ENCODE measurements at places on chromosomes 7 and 10. TPM values are rescaled to one million over a fixed set of nuclear protein-coding genes. Genes with fewer than 3 reads are reported as not detected.

CPVL gene
- polyA plus RNA-seq: 51.7 TPM

- no peak for DNase-seq
Observed at GRCh38 chr7:101985057-101985902, 167.9 kb downstream of the CUX1 start.

GNAT3 gene
- 0.13 TPM for polyA plus RNA-seq

DNA sequence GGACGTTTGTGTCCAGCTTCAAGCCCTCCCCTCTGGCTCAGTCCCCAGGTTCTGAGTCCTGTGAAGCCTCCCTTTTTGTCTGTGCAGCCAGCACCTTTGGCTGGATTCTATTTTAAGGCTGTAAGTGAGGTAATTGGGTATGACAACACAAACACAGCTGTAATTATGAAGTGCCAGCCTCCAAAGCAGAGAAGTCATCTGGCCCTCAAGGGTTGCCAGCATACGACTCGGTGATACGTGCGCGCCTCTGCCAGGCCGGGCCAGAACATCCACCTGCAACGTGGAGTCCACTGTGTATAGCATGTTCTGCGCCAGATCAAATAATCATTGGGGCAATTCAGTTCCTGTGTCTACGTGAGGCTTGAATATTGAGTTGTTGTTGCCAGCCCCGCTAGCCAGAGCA is 6.7 kb upstream of the FAM180A start:
- no peak for DNase-seq

- DNase-seq: no peak
Observed at GRCh38 chr7:36400606-36401005, 10.9 kb downstream of the ANLN start.

ACTL6B gene
- not detected for polyA plus RNA-seq

DNA sequence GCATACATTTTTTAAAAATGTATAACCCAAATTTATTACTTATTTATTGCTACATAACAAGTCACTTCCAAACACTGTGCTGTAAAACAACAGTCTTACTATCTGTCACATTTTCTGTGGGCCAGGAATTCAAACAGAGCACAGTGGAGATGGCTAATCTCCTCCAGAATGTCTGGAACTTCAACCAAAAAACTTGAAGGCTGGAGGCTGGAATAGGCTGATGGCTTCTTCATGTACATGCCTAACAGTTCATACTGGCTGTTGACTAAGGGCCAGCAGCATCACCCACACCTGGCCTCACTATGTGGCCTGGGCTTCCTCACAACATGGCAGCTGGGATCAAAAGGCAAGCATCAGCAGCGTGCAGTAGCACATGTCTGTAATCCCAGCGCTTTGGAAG is 92.4 kb upstream of the KMT2E start:
- no peak for DNase-seq

DNA sequence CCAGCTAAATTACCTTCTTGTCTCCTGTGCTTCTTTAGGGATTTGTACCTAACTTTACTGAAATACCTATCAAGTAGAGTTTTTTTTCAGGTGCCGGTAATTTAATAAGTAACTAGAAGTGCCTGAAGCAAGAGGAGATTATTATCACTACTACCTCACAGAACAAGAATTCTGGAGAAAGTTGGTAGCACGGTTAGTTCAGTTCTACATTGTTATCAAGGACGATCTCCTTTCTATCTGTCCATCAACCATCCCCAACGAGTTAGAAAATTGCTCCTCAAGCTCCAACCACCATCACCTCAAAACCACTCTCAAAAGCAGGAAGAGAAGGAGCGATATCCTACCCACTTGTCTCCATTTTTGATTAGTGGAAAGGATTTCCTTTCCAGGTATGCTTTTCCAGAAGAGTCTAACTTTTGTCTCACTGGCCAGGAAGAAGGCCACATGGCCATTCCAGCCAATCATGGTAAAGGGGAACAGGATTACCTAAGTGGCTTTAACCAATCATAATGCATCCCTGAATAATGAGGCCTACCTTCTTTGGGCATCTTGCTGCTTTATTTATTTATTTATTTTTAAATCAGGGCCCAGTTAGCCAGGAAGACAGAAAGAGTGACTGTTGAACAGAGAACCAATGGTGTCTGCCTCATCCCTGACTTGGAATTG is 265.2 kb downstream of the SNX13 start:
- DNase-seq: no peak

- no peak for DNase-seq
Observed at GRCh38 chr10:91642831-91643692, 10.2 kb upstream of the PPP1R3C start.

Data from muscle of back (tissue), 13 donors.